ENCODE measurements at places on chromosomes 16 and 17. TPM values are rescaled to one million over a fixed set of nuclear protein-coding genes. Genes with fewer than 3 reads are reported as not detected.

Gene ZNF423
- not detected for total RNA-seq

- DNase-seq, result no peak
These were observed 50.2 kb downstream of the SDK2 start for GRCh38 chr17:73594025-73594424.

DNA sequence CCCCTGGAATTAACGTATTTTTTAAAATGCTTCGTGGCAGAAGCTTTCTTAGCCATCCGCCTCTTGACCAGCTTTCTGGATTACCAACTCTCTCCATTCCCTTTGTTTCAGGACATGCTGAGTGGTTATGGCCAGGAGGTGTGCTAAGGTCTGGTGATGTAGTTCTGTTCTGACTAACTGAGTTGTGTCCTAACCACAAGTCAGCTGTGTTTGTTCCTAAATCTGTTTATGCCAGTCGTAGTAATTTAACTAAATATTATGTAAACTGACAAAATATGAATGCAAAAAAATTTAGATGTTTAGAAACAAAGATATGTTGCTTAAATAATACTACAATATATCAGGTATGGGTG lies 61.6 kb downstream of the MRTFB start:
- DNase-seq, result no peak

DNA sequence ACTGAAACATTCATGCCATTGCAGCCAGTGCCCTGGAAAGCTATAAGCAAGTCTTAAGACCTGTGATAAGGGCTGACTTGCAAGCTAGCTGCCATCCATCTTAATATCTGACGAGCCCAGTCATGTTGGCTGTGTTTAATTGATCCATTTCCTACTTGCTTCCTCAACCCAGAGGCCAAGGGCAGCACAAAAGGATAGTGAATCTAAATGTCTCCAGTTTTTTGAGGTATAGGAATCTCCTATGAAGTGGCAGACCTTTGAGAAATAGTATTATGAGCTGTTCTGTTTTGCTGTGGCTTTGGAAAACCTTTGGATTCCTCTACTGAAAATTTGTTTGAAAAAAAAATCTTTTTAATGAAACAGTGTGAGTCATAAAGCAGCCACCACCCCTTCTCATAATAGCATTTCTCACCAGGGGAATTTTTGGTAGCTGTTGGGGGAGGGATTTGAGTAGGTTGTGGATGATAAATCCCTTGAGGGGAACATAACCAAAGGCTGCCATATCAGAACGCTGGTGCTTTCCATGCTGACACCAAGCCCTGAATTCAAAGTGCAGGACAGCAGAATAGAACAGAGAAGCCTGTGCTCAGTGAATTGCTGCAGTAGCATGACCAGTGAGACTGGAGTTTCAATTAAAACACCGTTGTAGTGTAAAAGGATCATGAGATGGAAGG lies 12.9 kb downstream of the ZNRF1 start:
- peak; percentile 83 for DNase-seq

Gene CD7
- total RNA-seq, result 0.98 TPM

GRCh38 chr16:54554581-54554980 lies 268.0 kb upstream of the IRX3 start:
- no peak for DNase-seq

DNA sequence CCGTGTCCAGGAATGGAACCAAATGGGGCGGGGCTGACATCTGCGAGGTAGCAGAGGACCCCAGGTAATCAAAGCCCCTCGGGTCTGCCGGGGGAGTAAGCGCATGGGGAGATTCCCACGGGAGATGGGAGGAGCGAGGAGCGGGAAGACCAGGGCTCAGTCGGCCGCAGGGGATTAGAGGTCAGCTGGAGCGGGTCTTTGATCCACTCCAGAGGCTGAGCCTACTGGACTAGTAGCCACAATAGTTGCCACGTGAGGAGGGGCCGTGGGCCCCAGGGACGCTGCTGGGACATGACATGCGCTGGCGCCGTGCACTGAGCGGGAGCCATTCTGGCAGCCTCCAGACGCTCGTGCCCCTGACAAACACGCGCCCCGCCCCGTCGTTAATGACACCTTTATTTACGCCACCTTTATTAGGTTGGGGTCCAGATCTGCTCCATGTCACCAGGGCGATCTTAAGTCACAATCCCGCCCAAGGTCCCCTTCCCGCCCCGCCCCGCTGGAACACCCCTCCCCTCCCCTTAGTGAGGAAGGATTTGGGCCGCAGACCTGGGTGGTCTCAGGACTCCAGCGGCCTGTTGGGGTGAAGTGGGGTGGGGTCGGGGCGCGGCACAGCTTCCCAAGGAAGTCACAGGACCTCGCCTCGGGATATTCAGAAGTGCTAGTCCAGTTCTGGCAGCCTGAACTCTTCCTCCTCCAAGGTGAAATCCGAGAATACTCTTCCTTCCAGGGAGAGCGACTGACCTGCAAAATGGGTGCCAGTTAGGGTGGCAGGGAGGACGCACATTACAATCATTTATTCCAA lies 15.0 kb downstream of the PPY start:
- peak; percentile 36 for DNase-seq

Gene PTX4
- 0.40 TPM for total RNA-seq

- no peak for DNase-seq
These were observed 236.0 kb upstream of the IRX3 start for GRCh38 chr16:54522584-54522983.

Gene CCL16
- total RNA-seq, result not detected

DNA sequence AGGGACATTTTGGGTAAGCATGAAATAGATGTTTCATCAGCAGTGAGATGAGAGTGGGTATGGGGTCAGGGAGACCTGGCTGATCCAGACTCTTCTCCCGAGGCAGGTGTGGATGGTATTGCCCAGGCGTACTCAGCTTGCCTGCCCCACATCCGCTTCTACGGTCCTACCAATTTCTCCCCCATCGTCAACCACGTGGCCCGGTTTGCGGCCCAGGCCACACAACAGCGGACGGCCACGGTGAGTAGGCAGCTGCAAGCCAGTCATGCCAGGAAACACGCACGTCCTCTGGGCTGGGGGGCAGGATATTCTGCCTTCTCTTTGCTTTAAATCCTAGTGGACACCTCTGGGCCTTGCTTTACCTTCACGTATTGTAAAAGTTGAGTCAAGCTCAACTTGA lies 44.7 kb downstream of the CPNE2 start:
- no peak for DNase-seq

- peak; percentile 25 for DNase-seq
These were observed 3.3 kb upstream of the CDK5R1 start for GRCh38 chr17:32483451-32484019.

GRCh38 chr17:72152387-72152929 lies 31.6 kb downstream of the SOX9 start:
- peak; percentile 69 for DNase-seq

DNA sequence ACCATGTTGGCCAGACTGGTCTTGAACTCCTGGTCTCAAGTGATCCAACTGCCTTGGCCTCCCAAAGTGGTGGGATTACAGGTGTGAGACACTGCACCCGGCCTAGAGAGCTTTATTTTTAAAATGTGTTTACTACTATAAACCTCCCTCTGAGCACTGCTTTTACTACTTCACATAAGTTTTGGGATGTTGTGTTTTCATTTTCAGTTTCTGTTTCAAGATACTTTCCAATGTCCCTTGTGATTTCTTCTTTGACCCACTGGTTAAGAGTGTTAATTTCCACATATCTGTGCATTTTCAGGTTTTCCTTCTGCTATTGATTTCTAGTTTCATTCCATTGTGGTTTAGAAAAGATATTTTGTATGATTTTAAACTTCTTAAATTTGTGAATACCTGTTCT lies 74.4 kb downstream of the NETO2 start:
- DNase-seq, result no peak

DNA sequence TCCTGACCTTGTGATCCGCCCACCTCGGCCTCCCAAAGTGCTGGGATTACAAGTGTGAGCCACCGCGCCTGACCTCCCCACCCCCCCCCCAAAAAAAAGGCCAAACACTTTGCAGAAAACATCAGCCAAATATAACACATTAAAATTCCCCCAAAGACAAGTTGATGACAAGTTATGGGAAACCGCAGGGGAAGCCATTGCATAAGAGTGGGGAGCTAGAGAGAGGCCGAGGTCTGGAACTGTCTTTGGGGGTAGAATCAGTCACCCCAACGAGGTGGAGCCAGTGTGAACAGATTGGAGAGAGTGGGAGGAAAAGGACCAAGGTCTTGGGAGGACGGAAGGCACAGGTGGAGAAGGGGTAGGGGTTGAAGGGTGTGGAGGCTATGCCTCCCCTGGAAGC lies 2.8 kb downstream of the DRC3 start:
- no peak for DNase-seq

- peak; percentile 18 for DNase-seq
These were observed 40.8 kb downstream of the CDH3 start for GRCh38 chr16:68685685-68686478.
